ENCODE measurements at places on chromosomes 16 and 17.

- no peak for DNase-seq
Observed at GRCh38 chr17:82458885-82459424, 414 bp downstream of the NARF start.

- DNase-seq = no peak
Observed at GRCh38 chr16:79287424-79287917, 313.1 kb downstream of the MAF start.

DNA sequence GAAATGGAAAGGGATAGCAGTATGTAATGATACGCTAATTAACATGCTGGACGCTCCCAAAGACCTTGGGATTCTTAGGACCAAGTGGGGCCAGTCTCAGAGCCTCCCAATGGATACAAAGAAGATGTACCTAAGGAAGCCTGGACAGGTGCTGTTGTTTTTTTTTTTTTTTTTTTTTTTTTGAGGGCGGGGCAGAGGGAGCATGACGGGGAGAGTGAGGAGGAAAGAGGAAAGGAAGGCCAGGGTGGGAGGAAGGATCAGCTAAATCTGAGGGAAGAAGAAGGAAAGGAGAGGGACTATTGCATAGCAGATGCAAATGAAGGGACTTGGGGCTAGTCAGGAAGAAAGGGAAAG lies 2.5 kb downstream of the VAMP2 start:
- no peak for DNase-seq

DNA sequence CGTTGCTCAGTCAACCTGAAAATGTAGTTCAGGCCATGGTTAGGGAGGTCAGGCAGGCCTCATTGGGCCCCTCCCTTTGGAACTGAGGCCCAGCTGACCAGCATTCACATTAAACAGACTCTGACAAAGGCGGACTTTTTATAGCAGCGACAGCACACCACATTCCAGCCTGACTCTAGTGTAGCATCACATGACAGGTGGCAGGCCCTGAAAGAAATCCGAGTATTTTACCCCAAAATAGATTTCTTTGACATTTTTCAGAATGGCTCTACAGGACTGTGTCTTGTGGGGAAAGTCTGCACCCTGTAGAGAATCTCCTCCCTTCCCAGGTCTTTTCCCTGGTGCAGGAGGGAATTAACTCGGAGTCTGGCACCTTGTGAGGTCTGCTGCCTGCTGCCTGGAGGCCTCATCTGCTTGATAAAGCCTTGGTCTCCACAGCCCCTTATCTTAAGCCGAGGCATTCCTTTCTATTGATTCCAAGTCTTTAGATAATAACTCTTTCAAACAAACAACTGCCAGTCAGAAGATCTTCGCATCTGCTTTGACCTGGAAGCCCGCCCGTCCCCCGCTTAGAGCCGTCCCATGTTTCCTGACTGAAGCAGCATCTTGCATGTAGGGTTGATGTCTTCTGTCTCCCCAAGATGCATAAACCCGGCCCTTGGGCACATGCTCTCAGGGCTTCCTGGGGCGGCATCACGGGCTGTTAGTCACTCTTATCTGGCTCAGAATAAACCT lies 44.0 kb upstream of the CAPN15 start:
- DNase-seq = no peak

DNA sequence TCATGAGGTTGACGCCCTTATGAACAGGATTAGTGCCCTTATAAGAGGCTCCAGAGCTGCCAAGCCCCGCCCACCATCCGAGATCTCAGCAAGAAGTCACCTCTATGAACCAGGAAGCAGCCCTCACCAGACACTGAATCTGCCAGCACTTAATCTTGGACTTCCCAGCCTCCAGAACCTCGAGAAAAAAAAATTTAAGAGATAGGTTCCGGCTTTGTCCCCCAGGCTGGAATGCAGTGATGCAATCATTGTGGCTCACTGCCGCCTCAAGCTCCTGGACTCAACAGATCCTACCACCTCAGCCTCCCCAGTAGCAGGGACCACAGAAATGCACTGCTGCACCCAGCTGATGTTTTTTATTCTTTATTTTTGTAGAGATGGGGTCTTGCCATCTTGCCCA lies 22.5 kb upstream of the ADCY9 start:
- DNase-seq = no peak

- no peak for DNase-seq
Observed at GRCh38 chr17:70780031-70780430, 610.7 kb downstream of the KCNJ2 start.

GRCh38 chr17:55625521-55625920 lies 97.1 kb downstream of the TMEM100 start:
- no peak for DNase-seq

- no peak for DNase-seq
Observed at GRCh38 chr16:54696522-54696921, 234.1 kb upstream of the IRX5 start.

DNA sequence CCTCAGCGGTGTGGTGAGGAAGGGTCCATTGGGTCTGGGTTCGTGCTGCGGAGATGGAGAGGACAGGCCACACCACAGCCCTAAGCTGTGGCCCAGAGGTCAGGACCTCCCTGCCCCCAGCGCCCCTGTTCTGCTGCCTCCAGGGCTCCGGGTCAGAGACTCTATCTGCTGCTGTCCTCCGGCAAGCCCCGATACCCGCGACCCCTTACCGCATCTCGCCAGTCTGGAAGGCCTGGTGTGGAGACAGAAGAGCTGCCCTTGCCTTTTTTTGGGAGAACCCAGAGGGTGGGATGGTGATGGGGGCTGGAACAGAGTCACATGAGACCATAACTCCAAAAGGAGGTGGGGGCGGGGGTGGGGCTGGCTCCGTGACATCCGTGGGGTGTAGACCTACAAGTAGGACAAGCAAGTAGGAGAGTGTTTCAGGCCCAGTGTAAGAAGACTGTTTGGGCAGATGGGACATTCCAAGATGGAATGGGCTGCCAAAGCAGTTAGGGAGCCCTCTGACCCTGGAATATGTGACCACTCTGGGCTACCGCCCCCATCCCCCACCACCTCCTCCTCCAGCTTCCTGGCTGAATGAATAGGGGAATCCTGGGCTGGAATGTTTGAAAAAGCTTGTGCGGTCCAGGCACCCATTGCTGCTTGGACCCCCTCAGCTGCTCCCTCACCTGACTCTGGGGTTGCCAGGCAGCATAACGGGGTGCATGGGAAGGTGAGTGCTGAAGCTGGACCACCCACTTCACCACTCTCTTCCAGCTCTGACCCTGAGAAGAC lies 1.4 kb downstream of the XYLT2 start:
- no peak for DNase-seq

- DNase-seq = no peak
Observed at GRCh38 chr17:79947351-79948031, 88.2 kb downstream of the TBC1D16 start.

DNA sequence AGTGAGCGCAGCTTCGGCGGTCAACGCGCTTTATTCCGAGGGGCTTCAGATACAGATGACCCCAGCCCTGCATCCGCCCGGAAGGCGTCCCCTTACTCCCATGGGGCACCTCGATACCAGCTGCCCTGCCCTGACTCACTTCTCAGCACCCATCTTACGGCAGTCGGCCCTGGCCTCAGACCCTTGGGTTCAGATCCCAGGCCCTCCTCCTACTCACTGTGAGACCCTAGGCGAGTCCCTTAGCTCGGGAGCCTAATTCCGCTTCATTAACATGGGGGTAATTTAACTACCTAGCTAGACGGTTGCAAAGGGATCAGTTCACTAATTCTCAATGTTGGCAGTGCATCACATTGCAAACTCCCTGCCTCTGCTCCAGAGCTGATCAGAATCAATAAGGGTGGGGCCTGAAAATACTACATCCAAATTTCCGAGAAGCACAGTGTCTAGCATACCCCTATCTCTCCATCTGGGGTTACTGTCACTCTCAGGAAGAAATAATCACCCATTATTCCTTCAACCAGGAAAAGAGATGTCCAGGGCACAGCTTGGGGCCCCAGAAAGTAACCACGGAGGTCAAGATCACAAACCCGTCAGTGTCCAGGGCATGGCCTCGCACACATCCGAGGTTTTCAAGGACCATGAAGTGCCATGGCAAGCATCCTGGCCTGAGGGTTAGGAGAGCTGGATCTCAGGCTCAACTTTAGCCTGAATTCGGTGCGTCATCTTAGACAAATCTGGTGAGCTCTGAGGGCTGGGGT lies 415 bp upstream of the FLOT2 start:
- no peak for DNase-seq

GRCh38 chr17:47076171-47076570 lies 97.1 kb upstream of the RPRML start:
- DNase-seq = no peak

GRCh38 chr16:2468233-2468724 lies 2.8 kb upstream of the NTN3 start:
- no peak for DNase-seq

DNA sequence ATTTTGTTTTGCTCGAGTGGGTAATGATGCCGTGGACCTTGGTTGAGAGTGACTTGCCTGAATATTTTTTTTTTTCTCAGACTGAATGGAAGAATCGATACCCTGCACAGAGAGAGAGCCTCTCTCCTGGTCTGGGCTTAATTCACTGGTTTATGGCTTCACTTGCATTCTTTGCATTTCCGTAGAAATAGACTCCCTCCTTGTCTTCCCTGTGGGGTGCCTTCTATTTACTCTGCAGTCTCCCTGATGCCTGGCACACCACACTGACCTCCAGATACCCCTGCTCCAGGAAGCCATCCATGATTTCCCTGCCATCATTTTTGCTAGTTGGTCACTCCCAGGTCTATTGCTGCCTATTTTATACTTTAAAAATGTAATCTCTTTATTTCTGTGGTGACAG lies 238.0 kb downstream of the SNX29 start:
- DNase-seq = no peak
